ENCODE measurements at places on chromosomes 2 and 18.

GRCh38 chr2:149611100-149611820 is 23.7 kb upstream of the MMADHC start:
- DNase-seq = no peak

DNA sequence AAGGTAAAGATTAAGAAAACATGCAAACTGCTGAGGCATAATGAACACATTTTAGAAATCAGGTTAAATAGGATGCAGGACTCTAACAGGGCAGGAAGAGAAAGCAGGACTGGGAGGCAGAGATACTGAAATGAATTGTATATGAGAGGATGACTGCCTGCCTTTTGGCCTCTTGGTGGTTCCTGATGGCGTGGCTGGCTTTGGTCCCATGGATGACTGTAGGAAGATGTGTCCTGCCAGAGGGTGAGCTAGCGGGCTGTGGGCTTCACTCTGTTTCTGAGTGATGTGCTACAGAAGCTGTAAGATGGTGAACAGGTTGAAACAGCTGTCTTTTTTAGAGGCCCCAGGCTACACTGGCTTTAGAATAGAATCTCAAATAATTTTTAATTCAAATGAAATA is 517.0 kb downstream of the SLC4A3 start:
- DNase-seq = no peak

GRCh38 chr2:157592374-157592773 is 36.3 kb downstream of the ACVR1C start:
- DNase-seq = no peak

- DNase-seq = no peak
These were observed 137.9 kb downstream of the MGAT5 start for GRCh38 chr2:134391751-134392160.

GRCh38 chr2:109349503-109350465 is 220.8 kb downstream of the SH3RF3 start:
- no peak for DNase-seq

DNA sequence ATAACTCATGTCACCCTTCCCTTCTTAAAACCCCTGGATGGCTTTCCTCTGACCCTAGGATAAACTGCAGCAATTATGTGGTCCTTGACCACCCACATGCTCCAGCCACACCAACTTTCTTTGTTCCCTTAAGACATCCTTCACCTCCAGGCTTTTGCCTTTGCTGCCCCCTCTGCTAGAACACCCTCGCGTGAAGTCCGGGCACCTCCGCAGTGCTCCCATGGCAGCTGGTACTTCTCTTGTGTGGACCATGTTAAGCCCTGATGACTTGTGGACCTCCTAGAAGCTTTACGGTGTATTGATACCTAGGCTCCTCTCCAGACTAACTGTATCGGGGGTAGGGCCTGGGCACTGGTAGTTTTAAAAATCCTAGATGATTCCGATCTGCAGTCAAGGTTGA is 824 bp upstream of the ABHD1 start:
- no peak for DNase-seq

- peak; percentile 7 for DNase-seq
These were observed 67.0 kb downstream of the CHRNA1 start for GRCh38 chr2:174697255-174697654.

GRCh38 chr2:214765180-214765579 is 44.3 kb downstream of the BARD1 start:
- no peak for DNase-seq

- no peak for DNase-seq
These were observed 5.8 kb upstream of the TLK1 start for GRCh38 chr2:171166328-171166983.

DNA sequence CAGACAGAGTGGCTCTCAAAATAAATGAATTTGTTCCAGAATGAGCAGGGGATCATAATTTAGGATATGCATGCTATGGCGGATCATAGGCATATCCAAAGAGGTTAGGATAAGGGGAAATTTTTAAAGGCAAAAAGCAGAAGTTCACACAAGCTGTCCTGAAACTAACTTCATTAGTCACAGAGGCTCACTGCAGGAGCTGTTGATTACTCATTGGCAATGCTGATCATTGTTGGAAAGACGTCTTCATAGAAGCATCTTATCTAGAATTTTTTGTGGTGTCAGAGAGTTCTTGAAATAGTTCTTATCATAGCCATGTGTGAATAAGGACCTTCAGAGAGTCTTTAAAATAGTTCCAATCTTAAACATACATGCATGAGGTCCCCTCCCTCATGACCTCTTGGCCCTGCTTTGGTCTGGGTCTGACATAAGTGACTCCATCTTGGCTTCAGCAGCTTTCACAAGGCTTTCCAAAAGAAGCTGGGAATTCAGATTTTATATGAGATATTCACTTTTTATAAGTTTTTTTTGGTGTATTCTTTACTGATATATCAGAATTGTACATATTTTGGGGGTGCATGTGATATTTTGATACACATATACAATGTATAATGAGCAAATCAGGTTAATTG is 7.5 kb upstream of the CCDC195 start:
- DNase-seq = no peak

DNA sequence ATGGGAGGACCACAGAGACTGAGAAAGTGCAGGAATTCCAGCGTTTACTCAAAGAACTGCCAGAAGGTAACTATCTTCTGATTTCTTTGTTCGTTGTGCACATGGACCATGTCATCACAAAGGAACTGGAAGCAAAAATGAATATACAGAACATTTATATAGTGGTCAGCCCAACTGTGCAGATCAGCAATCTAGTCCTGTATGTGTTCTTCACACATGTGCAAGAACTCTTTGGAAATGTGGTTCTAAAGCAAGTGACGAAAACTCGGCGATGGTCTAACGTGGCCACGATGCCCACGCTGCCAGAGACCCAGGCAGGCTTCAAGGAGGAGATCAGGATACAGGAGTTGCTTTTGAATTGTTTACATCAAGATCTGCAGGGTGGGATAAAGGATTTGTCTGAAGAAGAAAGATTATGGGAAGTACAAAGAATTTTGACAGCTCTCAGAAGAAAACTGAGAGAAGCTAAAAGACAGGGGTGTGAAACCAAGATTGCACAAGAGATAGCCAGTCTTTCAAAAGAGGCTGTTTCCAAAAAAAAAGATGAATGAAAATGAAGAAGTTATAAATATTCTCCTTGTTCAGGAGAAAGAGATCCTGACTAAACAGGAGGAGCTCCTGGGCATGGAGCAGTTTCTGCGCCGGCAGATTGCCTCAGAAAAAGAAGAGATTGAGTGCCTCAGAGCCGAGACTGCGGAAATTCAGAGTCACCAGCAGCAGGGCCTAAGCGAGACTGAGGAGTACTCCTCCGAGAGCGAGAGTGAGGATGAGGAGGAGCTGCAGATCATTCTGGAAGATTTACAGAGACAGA is 8.3 kb upstream of the CHST10 start:
- no peak for DNase-seq

- DNase-seq = no peak
These were observed 189.3 kb upstream of the MYT1L start for GRCh38 chr2:2520401-2520811.

- DNase-seq = peak; percentile 84
These were observed 16.5 kb downstream of the SCG2 start for GRCh38 chr2:223585666-223586065.

- DNase-seq = no peak
These were observed 122.0 kb downstream of the TWIST2 start for GRCh38 chr2:238969857-238970256.

DNA sequence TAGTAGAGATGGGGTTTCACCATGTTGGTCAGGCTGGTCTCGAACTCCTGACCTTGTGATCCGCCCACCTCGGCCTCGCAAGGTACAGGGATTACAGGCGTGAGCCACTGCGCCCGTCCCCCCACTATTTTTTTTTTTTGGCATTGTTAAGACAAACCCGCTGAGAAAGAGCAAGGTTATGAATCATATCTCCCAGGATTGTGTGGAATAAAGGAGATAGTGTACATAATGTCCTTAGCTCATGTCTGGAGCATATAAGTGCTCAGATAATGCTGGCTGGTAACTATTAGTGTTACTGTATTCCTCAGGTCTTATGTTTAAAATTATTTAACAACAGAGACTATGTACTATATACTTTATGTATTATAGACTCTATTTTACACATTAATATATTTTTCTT is 36.0 kb downstream of the TTC27 start:
- DNase-seq = no peak

GRCh38 chr2:36450466-36451196 is 95.1 kb downstream of the CRIM1 start:
- DNase-seq = no peak

- DNase-seq = no peak
These were observed 210.1 kb upstream of the LRATD1 start for GRCh38 chr2:14422426-14422825.

GRCh38 chr2:64143169-64144056 is 807 bp downstream of the PELI1 start:
- DNase-seq = peak; percentile 33

DNA sequence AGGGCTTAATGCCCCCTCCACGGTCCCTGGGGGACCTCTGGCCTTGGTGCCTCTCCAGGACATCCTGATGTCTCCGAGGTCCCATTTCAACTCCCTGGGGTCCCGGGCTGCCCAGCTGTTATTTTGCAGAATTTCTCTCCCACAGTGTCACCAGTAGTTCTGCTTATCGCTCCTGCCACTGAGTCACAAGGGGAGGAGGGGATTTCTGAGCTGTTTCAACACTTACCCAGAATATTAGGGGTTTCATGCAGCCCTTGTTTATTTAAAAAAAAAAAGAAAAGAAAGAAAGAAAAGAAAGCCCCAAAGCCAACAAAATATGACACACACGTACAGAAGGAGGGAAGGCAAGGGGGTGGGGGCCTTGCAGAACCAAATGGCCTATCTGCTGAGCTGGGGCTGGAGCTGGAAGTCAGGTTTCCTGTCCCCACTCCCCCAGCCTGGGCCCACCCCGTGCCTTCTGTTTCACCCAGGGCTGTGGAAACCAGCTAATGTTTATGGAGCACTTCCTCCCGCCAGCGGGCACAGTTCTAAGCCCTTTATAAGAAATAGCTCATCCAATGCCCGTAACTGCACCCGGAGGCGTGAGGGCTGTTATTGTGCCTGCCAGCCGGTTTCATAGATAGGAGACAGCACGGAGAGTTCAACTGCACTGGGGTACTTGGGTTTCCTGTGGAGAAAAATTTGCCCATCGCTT is 8.4 kb upstream of the ARID5A start:
- DNase-seq = peak; percentile 32

DNA sequence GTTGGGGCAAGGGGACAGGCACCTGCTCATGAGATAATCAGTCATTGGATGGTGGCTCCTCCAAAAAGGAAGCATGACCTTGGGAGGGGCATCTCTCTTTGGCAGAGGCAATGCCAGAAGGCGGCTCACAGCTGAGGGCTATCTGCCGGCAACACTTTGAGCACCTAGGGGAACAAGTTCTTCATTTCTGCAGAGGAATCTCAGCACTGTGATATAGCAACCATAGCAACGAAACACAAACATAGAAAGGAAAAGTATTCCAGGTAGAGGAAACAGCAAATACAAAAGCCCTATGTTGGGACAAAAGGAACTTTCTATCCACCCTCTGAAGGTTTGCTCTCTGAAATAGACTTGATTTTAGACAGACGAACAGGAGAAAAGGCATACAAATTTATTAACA is 89.1 kb upstream of the NEDD4L start:
- DNase-seq = no peak

DNA sequence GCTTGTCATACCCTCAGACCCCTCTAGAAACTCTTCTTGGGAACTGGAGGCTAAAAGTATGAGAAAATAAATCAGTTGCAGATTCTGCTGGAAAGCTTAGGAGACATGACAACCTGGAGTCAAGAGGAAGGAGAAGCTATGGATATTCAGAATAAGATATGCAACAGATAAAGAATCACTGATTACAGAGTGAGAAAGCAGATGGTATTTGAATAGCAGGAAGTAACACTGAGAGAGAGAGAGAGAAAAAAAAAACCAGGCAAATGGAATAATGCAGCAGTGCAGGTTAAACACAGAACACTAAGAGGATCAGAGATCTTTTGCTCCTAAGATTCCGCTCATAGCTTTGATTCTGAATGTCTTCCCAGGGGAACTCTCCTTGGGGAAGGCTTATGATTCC is 1284.1 kb upstream of the NXPH2 start:
- no peak for DNase-seq

DNA sequence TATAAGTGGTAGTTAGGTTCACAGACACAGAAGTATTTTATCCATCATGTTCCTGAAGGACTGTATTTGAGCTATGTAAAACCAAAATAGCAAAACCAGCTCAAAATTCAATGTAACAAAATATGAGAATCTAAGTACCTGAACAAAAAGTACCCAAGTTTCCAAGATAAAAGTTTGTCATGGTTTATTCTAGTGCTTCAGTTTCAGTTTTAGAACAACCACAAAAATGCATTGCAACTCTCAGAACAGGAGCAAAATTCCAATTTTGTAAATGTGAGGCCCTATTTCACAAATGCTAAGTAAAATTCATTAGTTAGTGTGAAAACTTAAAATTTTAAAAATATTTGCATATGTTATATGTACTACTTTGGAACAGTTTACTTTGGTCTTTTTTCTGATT is 5.0 kb upstream of the ALPK2 start:
- no peak for DNase-seq

DNA sequence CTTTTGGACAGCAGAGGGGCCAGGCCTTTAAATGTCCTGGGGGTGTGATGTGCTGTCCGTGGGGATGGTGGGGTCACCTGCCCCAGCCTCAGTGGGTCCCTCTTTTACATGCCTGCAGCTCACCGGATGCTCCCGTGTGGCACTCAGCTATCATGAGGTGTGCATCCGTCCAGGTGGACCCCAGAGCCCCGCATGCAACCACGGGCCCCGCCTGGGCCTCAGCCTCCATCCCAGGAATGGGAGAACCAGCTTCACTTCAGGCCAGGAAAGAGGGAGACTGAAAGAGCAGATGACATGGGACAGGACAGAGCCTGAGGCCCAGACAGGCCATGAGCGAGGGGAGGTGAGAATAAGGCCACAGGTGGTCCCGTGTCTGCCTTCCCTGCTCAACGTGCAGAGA is 37.5 kb downstream of the RAMP1 start:
- DNase-seq = no peak

- no peak for DNase-seq
These were observed 15.3 kb downstream of the FAM168B start for GRCh38 chr2:131077966-131078365.

Measured in DMS153 (cell line).